SJCRH30 (cell line): ENCODE measurements at places on chromosomes 3 and 15.

GRCh38 chr15:92907229-92907628 lies 7.1 kb downstream of the CHD2 start:
- DNase-seq = no peak

DNA sequence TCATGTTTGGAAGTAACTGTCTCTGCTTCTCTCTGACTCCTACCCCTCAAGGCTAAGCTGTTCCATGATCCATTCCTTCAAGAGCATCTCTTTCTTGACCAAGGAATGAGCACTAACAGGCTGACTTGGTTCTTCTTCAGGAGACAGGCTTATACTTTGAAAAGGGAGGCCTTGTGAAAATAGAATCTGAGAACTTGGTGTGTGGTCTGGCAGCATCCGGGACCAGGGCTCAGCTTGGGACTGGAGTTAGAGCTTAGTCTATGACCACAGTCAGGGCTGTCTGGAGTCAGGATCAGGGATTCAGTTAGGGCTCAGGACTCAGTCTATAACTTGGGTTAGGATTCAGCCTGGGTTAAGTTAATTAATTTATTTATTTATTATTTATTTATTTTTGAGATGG lies 44.9 kb upstream of the SLC6A6 start:
- peak; percentile 53 for DNase-seq

GRCh38 chr15:51739061-51739712 lies 1.7 kb upstream of the LYSMD2 start:
- no peak for DNase-seq

GRCh38 chr15:65068403-65068788 lies 605 bp upstream of the RASL12 start:
- no peak for DNase-seq

GRCh38 chr3:146085678-146086077 lies 75.3 kb downstream of the PLOD2 start:
- peak; percentile 11 for DNase-seq

GRCh38 chr3:136209921-136210320 lies 13.8 kb upstream of the MSL2 start:
- DNase-seq = peak; percentile 13

- no peak for DNase-seq
Observed at GRCh38 chr3:44104668-44105321, 136.9 kb upstream of the TOPAZ1 start.

GRCh38 chr3:136495213-136495612 lies 245.1 kb downstream of the PCCB start:
- DNase-seq = no peak

DNA sequence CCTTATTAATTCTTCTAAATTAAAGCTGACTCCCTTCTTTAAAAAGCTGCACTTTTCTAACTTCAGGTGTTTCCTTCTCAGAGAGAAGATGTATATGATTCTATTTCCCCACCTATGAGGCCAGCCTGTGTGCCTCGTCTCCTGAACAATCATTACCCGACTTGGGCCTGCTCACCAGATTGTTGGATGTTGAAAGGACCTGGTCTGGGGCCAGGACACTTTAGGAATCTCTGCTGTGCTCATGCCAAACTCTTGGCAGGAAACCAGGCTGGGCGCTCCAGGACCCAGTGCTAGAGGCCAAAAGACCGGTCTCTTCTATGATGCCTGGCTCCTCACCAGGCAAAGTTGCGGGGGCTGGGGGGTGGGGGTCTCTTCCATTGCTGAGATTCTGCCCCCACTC lies 16.9 kb upstream of the LRRC31 start:
- no peak for DNase-seq

- no peak for DNase-seq
Observed at GRCh38 chr3:11154953-11155325, 646 bp downstream of the HRH1 start.

GRCh38 chr15:58247855-58248842 lies 110.0 kb downstream of the AQP9 start:
- no peak for DNase-seq

DNA sequence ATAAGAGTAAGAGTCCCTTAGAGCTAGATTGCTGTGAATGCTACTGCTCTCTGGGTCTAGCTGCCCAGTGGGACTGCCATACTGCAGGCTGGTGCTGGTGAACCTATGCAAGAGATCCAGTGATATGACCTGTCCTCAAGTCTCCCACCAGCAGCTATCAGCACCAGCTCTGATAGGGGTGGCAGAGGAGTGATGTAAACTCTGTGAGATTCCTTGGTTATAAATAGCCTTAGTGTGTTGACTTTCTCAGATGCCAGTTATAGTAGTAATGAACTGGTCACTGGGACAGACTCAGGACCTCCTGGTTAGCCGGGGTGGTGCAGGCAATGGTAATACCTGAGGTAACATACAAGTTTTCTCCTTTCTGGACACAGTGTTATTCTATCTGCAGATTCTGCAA lies 194.9 kb upstream of the MANF start:
- DNase-seq = no peak

GRCh38 chr3:135565546-135565945 lies 400.0 kb upstream of the PPP2R3A start:
- no peak for DNase-seq

- no peak for DNase-seq
Observed at GRCh38 chr15:88908123-88908522, 5.1 kb downstream of the MFGE8 start.

- DNase-seq = no peak
Observed at GRCh38 chr3:3556078-3556477, 243.2 kb upstream of the LRRN1 start.

GRCh38 chr15:94083467-94084052 lies 147.8 kb upstream of the MCTP2 start:
- peak; percentile 61 for DNase-seq

- no peak for DNase-seq
Observed at GRCh38 chr15:31130576-31131237, 29.2 kb upstream of the TRPM1 start.

GRCh38 chr15:71323584-71323983 lies 208.3 kb downstream of the THSD4 start:
- DNase-seq = no peak

GRCh38 chr3:66504850-66505641 lies 4.2 kb upstream of the LRIG1 start:
- DNase-seq = no peak

GRCh38 chr15:52520421-52520820 lies 8.3 kb downstream of the MYO5A start:
- no peak for DNase-seq

GRCh38 chr3:162338514-162338913 lies 841.9 kb downstream of the OTOL1 start:
- DNase-seq = no peak

DNA sequence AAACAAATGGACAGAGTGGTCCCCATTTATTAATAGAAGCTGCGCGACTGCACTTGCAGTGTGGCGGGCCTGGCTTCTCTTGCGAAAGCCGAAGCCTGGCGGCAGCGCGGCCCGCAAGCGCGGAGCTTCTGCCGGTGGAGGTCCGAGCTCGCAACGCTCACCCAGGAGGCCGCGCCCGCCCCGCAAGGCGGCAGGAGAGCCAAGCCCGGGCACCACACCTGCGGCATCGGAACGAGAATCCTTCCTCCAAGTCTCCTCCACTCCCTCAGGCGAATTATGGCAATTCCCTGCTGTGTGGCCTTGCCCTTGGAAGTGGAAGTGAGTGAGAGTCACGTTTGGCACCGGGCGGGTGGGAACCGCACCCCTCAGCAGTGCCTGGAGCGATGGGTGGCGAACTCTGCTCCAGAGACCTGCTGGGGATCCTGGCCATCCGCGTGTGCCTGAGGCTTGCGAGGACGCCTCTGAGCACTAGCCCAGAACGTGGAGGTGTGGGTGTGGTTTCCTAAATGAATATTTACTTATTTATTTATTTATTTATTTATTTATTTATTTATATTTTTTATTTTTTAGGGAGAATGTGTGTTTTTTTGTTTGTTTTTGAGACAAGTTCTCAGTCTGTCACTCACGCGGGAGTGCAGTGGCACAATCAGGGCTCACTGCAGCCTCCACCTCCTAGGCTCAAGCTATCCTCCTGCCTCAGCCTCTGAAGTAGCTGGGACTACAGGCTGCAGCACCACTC lies 133.7 kb upstream of the UBE2E1 start:
- no peak for DNase-seq

GRCh38 chr3:121758727-121759450 lies 9.3 kb upstream of the GOLGB1 start:
- no peak for DNase-seq

GRCh38 chr3:142897807-142898206 lies 8.9 kb upstream of the PCOLCE2 start:
- DNase-seq = no peak

DNA sequence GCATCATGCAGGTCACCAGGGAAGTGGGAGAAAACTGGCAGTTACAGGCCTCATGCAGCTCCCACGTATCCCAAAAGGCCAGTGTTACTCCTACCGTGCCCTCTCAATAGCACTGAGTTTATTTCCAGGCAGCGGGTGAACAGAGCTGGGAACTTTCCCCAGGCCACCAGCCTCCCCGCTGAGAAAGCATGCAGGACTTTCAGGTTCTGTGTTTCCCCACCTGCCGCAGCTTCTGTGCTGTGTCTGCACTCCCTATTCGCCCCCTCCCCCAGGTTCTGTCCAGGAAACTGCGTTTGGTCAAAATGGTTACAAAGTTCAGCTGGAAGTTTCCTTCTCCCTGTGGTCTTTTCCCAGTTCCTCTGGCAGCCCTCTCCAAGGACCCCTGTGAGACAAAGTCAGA lies 21.4 kb downstream of the NEK11 start:
- DNase-seq = no peak

GRCh38 chr15:42704492-42704926 lies 32.4 kb downstream of the CDAN1 start:
- DNase-seq = peak; percentile 58

- DNase-seq = no peak
Observed at GRCh38 chr15:78208341-78208844, 26.0 kb downstream of the ACSBG1 start.

DNA sequence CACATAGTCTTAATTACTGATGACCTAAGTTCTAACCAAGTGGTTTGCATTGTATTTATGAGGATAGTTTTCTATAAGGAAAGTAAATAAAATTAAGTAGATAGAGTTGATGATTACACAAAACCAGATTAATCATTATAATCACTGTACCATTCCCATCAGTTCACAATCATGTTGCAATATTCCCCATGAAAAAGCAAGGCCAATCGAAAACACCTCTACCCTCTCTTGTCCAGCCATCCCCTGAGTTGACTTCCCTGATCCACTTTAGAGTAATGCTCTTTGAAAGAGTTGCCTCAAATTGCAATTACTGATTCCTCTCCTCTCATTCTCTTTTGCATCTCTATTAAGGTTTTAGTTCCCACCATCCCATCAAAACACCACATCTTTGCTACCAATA lies 21.0 kb downstream of the BCHE start:
- DNase-seq = no peak

GRCh38 chr3:195914648-195915473 lies 6.5 kb upstream of the TNK2 start:
- peak; percentile 91 for DNase-seq

DNA sequence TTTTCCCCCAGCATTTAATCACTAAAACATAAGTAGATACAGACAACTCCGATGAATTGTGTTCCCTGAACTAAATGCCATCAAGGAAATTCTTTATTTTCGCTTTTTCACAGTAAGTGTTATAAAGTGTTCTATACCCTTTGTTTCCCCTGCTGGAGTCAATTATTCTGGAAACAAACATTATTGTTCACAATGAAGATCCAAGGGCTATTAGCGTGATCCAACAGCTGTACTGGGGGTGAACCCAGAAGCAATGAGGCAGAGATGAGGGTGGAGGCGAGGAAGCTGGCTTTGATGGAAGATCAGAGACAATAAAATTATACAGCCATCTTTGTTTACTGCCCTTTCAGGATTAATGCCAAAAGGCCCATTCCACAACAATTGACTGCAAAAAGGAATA lies 250.3 kb upstream of the IGF1R start:
- no peak for DNase-seq

DNA sequence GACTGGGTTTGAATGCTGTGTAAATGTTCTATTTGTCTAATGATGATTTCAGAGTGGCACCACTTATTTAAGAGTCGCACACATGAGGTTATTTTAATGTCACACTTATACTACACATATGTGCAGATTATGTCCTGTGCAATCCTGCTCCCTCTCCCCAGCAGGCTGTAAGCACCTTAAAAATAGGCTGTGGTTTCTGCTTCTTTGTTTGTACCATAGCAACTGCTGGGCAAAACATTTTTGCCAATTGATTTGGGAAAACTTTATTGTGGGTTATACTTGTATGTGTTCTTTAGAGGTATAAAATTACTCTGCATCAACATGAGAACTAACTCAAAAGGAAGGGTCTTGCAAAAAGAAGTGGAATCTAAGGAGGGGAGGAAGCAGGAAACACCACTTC lies 318.5 kb downstream of the NTRK3 start:
- DNase-seq = no peak

DNA sequence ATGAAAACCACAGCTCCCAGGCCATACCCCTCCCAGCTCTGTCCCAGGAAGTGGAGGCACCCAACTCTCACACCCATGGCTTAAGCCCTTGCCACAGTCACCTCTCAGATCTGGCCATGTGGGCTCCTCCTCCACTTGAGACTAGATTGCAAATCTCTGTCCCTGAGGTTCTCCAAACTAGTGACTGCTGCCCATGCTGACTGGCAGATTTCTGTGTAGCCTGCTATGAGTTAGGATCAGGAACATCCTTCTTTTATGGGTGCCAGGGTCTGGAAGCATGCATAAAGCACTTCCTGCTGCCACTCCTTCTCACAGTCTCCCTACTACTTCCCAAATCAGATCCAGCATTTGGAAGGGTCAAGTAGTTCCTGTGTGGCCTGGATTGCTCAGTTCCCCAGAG lies 59.6 kb upstream of the GOLIM4 start:
- DNase-seq = no peak

DNA sequence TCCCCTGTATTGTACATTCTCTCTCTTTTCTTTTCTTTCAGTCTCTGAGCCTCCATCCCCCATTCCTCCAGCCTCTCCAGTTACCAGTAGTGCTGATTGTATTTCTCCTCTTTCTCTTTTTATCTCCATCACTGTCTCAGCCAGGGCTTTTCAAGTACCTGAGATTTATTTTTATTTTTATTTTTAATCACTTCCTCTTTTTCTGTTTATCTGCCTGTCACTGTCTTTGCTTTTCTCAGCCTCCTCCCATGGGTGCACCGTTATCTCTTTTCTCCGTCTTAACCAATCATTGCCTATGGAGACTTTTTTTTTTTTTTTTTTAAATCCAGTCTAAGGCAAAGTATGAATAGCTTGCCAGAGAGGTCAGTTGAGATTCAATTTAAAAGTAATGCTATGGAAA lies 359.3 kb downstream of the GAP43 start:
- DNase-seq = no peak

DNA sequence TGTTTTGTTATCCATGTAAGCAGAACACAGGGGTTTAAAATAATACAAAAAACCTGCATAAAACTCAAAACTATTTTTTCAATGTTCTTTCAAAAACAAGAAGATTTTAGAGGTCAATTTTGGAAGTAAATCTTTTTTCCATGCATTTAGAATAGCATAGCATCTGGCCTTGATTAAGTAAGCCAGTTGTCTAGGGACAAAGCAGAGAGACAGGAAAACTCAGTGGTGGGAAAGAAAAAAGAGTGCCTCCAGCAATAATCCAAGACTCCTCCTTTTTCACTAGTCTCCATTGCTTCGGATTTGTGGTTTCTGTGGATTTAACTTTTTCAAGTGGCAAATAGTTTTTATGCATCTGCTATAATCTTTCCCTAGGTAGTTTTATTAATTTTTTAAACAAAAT lies 88.9 kb downstream of the SUCNR1 start:
- DNase-seq = no peak

- DNase-seq = no peak
Observed at GRCh38 chr3:180932819-180933218, 20.3 kb downstream of the FXR1 start.
